DMS 273 treated with DMSO at 0.1 percent for 48 hours (cell line): ENCODE measurements at places on chromosomes 3 and 15.

DNA sequence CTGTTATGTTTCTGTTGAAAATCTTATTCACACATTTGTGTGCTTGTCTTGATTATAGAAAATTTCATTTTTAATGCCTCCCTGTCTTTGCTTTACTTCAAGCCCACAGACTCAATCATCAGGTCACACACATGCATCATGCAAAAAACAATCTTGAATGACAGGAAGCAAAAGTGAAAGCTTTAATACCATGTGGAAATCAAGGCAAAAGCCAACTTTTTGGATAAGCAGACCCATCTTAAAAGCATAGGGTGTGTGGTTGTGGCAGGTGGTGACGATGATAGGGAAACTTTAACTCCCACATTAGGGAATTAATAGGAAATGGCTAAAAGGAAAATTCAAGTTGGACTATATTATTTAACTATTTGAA, 155.9 kb upstream of the EOMES start:
- DNase-seq, result no peak

- no peak for DNase-seq
These were observed 59.5 kb upstream of the CTSH start for GRCh38 chr15:79004336-79004735.

- no peak for DNase-seq
These were observed 107.4 kb downstream of the NR1D2 start for GRCh38 chr3:24052446-24052845.

DNA sequence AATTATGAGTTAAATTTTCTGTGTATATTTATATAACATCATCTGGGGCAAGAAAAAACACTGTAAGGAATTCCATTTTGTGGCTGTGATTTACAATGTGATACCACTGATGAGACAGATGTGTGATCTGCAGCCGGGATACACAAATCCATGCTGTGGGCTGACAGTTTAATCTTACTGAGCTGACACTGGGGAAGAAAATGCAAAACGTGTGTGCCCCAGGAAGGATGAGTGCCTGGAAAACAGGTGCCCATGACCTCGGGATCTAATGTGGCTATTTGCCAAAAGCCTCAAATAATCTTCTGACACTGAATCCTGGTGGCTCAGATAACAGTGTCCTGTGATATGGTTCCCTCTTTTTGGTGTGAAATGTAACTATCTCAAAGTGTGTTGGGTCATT, 10.5 kb downstream of the MYRIP start:
- DNase-seq, result no peak

- DNase-seq, result no peak
These were observed 17.6 kb downstream of the EIF4E3 start for GRCh38 chr3:71707595-71707994.

- DNase-seq, result no peak
These were observed 75.8 kb upstream of the WDR72 start for GRCh38 chr15:53835309-53835708.

DNA sequence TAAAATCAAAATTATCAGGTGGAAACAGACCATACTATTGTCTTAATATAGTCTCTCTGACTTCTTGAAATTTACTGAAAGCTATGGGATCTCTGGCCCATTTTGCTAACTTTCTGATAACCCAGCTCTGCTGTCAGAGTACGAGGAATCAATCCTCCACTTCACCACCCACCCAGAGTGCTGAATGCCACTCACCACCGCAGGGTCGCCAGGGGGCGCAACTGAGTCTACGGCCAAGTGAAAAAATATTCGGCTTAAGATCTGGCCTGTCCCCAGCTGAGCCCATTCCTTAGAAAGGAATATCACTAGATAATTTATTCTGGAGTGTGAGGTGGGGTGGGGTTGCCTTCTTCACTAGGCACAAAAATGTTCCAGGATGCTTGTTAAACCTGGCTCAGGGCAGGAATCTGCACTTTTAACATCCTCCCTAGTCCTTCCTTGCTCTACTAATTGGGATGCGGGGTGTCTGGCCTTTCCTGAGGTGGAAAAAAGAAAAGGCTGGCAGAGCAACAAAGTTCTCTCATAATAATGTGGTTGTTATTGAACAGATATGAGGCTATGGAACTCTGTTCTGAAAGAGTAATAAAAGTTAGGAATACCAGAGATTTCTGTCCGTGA, 520.6 kb downstream of the MFSD1 start:
- no peak for DNase-seq

DNA sequence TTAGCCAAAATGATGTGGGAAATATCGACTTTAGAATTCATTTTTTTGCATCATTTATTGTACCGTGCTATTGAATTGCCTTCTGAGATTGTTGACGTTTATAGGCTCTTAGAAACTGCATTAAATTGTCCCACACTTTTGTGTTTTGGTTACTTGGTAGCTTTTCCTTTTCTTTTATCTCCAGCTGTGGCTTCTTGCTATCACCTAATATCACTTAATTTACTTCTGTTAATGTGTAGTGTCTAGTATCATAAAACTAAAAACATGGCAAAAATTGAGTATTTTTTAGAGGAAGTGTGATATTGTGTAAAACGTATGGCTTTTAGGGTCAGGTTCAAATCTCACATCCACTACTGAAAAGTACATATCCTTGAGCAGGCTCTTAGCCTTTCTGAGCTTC, 11.2 kb downstream of the TMOD3 start:
- no peak for DNase-seq

DNA sequence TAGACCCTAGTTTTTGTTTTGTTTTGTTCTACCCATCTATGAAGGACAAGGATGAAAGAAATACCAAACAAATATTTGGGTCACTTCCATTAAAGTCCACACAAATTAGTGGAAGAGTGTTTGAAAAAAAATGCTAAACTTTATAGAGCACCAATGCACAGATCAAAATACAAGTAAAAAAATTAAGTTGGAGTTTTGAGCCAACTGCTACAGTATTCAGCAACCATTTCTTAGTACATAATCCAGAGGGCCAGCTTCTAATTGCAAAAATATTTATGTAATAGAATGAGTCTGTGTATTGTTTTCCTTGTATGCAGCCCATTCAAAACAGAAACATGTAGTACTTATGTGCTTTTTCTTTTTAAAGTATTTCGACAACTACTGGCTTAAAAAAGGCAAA, 121.1 kb downstream of the CBLB start:
- no peak for DNase-seq

- DNase-seq, result no peak
These were observed 59.0 kb upstream of the TRPC1 start for GRCh38 chr3:142664819-142665218.

- no peak for DNase-seq
These were observed 1108.5 kb upstream of the EPHA6 start for GRCh38 chr3:95705786-95706418.

DNA sequence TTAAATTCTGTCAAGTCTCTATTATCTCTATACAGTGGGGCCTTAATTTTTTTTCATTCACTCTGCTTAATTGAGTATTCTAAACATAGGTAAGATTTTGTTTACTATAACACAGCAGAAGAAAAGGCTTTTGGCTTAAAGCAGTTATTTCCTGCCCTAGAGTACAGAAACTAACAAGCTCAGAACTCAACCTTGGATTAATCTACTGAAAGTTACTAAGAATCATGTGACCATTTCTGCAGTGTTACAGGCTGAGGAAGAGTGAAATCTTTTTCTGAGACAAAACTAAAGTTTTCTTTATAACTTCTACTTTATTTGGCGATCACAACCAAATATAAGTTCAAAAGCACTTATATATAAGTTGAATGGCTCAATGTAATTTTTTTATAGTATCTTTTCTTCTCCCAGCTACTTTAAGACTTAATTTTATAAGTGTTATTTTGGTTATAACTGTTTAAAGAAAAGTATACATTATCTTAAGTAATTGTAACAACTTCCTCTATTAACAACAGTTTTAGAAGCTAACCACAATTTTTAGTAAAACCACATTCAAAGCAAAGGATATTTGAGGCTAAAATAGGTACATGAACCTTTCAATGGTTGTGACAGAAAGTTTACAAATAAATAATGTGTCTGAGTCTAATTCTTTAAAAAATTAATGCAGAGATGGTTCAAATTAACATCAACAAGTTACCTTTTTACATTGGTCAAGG, 240.6 kb upstream of the NAALADL2 start:
- no peak for DNase-seq

DNA sequence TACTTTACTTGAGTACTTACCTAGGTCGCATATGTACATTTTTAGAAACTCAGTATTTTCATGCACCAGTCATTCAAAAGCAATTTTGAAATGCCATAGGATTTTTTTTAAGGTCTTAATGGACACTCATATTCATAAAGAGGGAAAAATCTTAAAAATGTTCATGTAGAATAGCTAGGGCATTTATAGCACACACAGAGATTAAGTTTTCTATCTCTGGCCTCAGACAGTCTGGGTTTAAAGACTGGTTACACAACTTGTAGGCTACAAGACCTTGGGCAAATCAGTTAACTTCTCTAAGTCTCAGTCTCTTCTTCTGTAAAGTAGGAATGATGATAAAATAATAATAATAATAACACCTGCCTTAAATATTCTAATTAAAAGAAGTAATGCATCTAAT, 48.5 kb upstream of the UBP1 start:
- DNase-seq, result no peak

DNA sequence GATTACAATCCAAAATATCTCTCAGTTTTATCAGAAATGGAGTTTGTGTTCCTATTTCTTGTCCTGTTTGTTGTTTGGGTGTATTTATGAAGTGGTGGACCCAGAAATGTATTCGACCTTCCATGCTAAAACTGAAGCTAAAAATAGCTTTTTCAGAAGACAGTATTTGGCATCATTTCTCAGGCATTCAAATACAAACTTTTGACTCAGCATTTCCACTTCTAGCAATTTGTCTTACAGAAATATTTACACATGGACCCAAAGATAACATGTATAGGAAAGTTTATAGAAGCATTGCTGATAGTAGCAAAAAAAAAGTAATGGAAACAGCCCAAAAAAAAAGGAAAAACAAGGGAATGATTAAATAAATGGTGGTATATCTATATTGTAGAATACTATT, 156.3 kb downstream of the HCN4 start:
- DNase-seq, result no peak

DNA sequence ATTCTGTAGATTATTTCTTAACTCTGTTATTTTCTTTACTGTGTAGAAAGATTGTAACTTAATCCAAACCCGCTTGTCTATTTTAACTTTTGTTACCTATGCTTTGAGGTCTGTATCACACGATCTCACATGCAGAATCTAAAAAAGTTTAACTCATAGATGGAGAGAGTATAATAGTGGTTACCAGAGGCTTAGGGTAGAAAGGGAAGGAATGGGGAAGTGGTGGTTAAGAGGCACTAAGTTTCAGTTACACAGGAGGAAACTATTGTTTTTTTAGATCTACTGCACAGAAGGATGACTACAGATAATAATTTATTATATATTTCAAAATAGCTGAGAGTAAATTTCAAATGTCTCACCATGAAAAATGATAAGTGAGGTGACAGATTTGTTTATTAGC, 515.2 kb downstream of the RSL24D1 start:
- no peak for DNase-seq

- no peak for DNase-seq
These were observed 85.6 kb upstream of the PHLDB2 start for GRCh38 chr3:111773484-111773883.

DNA sequence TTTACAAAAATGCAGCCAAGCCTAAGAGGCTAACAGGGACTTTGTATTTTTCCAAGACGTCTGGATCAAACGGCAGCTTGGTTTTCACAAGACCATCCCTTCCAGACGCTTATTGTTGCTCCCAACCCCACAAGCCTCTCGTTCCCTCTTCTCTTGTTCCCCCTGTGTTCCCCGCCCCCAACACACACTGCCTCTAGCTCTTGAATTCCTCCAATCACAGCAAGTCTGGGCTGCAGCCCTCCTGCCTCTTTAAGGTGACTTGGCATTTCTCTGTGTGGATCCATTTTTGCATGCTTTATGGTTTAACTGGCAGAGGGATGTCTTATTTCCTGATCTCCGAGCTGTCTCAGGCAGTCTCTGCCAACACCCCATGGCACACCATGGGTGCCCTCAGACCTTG, 182.2 kb downstream of the ABHD5 start:
- no peak for DNase-seq
